ENCODE measurements at places on chromosomes 5 and 9. TPM values are rescaled to one million over a fixed set of nuclear protein-coding genes. Genes with fewer than 3 reads are reported as not detected.

- H3K27me3 ChIP-seq = no peaks in the 10 kb centered on the region
- no peaks in the 10 kb centered on the region for H3K36me3 ChIP-seq
- H3K4me1 ChIP-seq = peaks cover 10% of the 10 kb centered on the region
- DNase-seq = no peak
- no peak overlapping the region for H3K4me3 ChIP-seq
- no peak overlapping the region for H3K27ac ChIP-seq
Measured at GRCh38 chr9:93578844-93579243, 2.5 kb downstream of the PHF2 start.

GRCh38 chr9:86600291-86600690 lies 246.1 kb upstream of the TUT7 start:
- H3K27ac ChIP-seq = no peak overlapping the region
- no peak for DNase-seq
- no peaks in the 10 kb centered on the region for H3K27me3 ChIP-seq
- no peaks in the 10 kb centered on the region for H3K36me3 ChIP-seq
- no peak overlapping the region for H3K4me3 ChIP-seq
- no peaks in the 10 kb centered on the region for H3K4me1 ChIP-seq

DNA sequence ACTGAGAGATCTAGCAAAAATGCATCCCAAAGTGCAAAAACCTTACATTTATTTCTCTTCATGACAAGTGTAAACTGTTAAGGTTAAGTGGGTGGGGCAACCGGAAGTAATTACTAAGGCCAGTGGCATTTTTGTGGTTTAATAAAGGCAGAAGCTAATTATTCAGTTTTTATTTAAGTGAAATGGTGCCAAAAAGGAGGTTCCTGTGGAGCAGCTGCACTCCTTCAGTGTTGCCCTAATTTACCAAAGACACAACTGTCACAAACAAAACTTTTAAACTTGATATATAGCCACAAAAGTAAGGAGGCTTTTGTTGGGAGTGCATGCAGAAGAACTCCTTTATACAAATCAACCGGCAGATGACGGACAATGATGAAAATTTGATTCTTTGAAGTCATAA lies 81.6 kb downstream of the NDUFS4 start:
- no peaks in the 10 kb centered on the region for H3K36me3 ChIP-seq
- no peak overlapping the region for H3K27ac ChIP-seq
- H3K4me1 ChIP-seq = no peaks in the 10 kb centered on the region
- no peak overlapping the region for H3K4me3 ChIP-seq

GRCh38 chr5:96297290-96297689 lies 135.8 kb downstream of the PCSK1 start:
- no peaks in the 10 kb centered on the region for H3K36me3 ChIP-seq
- H3K27me3 ChIP-seq = no peaks in the 10 kb centered on the region
- H3K4me3 ChIP-seq = no peak overlapping the region
- H3K27ac ChIP-seq = no peak overlapping the region

Gene EXOSC2
- total RNA-seq = 41.0 TPM

Gene GOLGA1
- 15.5 TPM for total RNA-seq

Data from Panc1 (cell line).